Pons (tissue), 1 donor: ENCODE measurements at places on chromosomes 16 and 17.

DNA sequence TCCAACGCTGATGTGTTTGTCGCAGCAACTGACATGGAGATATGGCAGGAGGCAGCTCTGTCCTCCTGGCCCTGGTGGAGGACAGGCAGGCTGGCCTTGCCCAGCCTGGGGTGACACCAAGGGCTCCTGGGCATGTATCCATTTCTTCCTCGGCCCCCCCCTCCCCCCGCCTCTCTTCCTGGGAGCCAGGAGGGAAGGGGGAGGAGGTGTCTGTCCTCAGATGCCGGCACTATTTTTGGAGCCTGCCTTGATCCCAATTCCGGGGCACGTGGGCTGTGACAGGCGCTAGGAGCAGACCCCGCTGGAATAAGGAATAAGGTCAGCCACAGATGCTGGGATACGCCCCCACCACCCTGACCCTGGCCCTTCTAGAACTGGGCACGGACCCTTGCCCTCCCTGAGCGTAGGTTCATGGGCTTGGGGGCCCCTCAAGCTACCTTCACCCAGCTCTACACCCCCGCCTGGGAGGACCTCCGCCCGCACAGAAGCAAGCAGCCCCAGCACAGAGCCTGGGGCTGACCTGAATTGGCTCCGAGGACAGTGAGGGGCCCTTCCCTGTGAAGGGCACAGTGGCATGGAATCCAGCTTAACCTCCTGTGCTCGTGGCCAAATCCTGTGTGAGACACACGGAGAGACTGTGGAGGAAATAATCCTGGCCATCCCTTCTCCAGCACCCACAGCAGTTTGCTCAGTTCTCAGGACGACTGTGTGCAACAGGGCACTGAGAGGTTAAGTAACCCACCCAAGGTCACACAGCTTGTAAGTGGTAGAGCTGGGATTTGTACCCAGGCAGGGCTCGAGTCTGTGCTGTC is 24.1 kb downstream of the SEC14L5 start:
- no peak for DNase-seq

DNA sequence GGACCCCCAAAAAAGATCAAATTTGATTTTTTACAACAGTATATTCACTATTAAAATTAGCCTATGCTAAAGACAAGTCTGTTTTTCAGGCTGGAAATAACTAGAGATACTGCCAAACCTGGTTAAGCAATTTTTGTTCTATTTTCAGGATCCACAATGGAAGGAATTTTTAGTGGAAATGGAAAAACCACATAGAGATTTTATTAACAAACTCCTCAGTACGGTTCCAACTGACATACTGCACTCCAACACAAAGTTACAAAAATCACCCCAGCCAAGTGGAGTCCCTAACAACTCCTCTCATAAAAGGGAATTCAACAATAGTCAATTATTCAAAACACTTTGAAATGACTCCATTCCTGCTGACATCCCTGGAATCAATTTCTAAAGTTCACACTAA is 101.6 kb upstream of the TOB1 start:
- no peak for DNase-seq

DNA sequence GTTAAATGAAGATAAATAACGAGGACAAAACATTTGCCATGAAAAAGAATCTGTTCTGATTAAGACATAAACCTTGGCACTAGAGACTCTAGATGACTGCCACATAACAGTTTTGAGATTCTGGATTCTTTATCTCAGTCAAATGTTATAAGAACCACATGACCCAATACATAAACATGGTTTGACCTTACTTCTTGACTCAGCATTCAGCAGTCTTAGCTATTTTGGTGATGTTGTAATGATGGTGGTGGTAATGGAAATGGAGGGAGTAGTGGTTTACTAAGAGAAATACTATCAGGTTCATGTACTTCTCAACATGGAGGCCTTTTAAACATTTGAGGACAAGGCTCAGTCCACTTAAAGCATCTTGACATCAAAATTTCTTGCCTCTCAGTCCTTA is 925.4 kb downstream of the CDH11 start:
- no peak for DNase-seq

DNA sequence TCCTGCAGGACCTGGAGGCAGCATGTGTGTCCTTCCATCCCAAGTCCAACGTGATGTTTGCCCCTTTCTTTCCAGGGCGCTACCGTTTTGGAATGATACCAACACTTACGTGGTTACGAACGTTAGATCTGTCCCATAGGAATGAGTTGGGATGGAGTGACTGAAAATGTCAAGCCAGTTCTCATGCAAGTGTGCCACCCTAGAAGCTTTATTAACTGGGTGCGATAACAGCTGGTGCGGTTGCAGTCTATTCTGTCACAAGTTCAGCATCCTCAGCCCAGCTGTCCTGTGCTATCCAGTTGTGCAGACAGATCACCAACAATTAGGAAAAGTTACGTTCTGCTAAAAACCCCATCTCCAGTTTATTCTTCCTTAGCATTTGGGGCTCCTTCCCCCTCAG is 52.5 kb downstream of the BANP start:
- DNase-seq = no peak

DNA sequence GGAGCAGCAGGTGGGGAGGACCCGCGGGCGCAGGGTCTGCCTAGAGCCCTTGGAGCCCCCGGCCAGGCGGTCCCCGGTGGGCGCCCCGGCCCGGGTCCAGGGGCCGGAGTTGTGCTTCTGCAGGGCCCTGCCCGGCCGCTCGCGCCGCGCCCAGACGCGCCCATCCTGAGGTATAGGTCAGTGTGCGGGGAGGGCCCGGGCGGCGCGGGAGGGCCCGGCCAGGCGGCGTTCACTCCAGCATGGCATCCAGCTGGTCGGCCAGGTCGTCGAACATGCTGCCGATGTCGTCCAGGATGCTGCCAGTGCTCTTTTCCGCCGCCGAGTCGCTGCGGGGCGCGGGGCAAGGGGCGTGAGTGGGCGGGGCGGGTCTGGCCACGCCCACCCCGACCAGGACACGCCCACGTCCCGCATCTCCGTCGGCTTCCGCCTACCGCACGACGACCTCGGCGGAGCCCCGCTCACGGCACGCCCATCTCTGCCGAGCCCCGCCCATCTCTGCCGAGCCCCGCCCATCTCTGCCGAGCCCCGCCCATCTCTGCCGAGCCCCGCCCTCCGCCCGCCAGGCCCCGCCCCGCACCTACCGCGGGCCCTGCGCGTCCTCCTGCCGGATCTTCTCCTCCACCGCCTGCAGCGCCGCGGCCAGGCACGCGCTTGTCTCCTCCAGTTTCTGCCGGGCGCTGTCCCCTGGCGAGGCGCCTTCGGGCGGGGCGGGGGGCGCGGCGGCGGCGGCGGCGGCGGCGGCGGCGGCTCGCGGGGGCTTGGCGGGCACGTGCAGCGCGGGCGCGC is 17.9 kb downstream of the CASKIN1 start:
- no peak for DNase-seq

GRCh38 chr17:58047376-58048150 is 35.7 kb upstream of the DYNLL2 start:
- DNase-seq = no peak

DNA sequence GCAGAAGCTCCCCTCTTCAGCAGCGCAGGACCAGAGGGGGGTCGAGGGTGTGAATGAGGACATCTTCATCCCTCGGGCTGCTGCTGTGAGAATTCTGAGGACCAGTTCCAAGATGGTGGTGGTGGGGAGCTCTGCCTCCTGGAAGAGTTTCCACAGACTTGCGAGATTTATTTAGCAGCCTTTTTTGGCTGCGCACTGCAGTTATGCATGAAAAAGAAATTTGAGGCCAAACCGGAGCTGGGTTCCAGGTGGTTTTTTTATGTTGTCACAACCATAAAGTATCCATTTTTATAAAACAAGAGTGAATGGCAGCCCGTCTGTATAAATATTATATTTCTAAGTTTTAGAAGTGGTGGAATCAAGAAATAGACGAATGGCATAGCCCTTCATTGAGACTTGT is 76.9 kb upstream of the CLEC18A start:
- DNase-seq = no peak

GRCh38 chr16:56631832-56632155 is 665 bp upstream of the MT1M start:
- no peak for DNase-seq

- DNase-seq = no peak
Measured at GRCh38 chr17:1077986-1078711, 81.2 kb downstream of the TIMM22 start.

DNA sequence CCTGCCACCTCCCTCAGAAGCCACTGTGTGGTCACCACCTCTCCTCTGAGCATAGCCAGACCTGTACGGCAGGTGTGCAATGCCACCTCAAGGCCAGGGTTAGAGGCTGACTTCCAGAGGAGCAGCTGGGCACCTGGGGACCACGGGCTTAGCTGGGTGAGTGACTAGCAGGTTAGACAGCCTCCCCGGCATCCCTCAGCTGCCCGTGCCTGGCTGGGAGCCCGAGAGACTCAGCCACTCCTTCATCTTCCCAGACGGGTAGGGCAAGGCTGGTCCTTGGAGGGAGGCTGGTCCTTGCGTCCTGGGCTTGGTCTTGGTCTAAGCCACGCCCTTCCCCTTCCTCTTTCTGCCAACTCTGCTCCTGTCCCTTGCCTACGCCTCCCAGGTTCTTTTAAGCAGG is 7.8 kb downstream of the CRHR1 start:
- no peak for DNase-seq

GRCh38 chr17:39650121-39650579 is 13.2 kb downstream of the STARD3 start:
- DNase-seq = no peak

GRCh38 chr16:9903-10665 is 43.3 kb downstream of the POLR3K start:
- DNase-seq = no peak

DNA sequence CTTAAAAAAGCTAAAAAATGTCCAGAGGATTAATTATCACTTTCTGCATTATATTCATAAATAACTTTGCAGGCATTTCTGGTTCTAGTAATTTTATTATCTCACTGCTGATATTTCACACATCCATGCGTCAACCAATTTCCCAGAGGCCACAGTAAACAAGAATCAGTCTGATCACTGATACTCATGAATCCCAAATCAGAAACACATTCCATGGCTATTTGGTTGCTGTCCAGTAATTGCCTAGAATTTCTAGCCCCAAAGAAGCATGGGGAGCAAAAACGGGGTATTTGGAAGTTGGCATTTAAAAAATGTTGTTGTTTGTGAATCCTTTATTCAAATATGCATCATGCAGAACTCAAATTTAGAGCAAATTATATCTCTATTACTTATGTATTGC is 244.8 kb downstream of the CDH8 start:
- DNase-seq = no peak

- DNase-seq = no peak
Measured at GRCh38 chr17:60077672-60078519, 825 bp downstream of the HEATR6 start.

GRCh38 chr17:81246679-81247338 is 7.7 kb downstream of the NDUFAF8 start:
- no peak for DNase-seq

- DNase-seq = no peak
Measured at GRCh38 chr17:17994271-17995069, 21.8 kb downstream of the DRC3 start.

DNA sequence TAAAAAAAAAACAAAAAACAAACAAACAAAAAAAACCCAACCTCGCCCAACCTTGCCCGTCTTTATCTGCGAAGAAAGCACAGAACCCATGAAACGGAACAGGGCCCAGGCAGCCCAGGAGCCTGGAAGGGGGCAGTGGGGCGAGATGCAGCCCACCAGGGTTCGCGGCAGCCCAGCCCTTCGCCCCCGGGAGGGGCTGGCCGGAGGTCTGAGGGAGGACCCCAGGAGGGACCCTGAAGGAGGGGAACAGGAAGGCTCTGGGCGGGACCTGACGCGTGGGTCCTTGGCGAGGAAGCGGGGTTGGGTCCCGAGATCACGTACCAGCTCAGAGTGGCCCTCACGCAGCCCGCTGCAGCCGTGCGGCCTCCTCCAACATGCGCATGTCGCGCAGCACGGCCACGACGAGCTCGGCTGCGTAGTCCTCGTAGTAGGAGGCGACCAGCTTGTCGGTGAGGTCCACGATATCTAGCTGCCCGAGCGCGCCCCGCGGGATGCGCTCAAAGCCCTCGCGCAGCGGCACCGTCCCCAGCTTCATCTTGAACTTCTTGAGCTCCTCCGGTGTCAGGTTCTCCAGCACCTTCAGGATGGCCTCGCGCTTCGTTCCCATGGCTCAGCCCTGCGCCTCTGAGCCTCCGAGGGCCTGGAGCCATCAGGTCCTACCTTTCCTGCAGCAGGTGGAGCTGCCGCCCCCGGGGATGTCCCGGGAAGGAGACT is at the start of gene PYDC1:
Gene PYDC1 (minus strand): TSS at position 714 of the 714 bp plus-strand sequence. CDS start 107 bp downstream, at position 607.
- DNase-seq = no peak

DNA sequence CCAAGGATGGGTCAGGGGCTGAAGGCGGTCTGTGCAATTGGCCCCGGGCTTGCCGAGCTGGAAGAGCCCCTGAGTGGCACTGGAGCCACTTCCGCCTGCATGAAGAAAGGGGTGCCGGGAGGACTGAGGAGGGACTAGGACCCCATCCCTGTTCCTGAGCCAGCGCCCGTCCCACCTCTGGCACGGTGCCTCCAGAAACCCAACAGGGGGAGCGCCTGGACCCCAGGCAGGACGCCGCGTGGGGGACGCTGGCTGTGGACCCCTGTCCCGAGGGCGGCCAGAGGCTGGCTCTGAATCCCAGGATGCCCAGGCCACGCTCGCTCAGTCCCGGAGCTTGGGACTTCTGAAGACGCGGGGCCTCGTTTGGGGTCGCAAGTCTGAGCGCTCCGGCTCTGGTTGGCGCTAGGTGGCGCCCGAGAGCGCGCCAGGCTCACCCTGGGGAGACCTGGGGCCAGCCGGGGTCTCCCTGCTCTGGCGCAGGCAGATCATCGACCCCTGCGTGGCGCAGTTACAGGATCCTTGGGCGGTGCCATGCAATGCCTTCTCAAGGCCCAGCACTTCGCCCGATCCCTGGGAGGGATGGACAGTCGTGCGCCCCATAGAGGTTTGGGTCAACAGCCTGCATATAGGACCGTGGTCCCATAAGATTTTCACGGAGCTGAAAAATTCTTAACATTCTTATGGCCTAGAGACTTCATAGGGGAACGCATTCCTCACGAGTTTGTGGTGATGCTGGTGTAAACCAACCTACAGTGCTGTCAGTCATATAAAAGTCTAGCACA is 58.5 kb upstream of the CREBBP start:
- DNase-seq = no peak

DNA sequence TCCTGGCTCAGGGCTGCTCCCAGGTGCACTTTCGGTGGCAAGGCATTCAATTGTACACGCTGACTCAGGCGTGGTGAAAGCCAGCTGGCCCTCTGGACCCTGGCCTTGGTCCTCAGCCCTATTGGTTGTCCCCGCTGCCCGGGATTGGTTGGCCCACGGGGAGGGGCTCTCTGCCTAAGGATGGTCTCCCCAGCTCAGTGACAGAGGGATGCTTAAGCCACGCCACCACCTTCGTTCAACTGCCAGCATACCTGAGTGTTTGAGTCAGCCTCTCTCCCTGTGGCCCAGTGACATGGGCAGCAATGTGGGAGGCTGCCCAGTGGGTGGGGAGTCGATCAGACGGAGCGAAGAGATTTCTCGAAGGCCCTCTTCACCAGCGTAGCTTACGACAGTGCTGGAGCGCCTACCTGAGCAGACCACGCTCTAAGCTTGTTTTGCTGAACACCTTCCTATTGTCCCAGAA is 30.3 kb downstream of the IRF8 start:
- no peak for DNase-seq
